ENCODE measurements at places on chromosomes 3 and 15.

DNA sequence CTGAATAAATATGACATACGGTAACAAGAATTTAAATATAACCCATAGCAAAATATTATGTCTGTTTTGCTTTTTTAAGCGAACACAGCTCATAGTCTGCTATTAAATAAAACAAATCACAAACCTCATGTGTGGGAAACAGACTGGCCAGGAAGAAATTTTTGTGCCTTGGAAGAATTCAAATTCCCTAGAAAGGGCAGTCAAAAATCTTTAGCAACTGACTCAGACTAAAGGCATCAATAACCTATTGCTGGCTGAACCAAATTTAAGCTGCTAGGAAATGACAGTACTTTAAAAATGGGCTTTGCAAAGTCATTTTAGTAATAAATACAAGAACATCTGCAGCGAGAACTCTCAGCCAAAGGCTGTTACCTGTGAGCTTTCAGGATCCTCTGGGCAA, 151.4 kb downstream of the PLD1 start:
- DNase-seq, result no peak

DNA sequence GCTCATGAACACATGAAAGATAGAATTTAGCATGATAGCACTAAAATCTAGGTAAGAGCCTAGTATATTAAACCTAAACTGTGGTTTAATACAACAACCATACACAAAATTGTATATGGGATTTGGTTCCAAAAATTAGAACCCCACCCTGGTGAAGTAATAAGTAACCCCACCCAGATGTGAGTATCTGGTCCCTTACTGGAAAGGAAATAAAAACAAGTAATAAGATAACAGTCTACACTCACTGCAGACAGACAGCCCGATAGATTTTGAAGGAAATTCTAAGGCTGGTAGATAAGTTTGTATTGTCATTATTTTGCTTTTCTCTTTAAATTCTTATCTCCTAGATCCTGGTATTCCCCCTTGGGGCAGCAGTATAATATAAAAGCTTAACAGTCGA, 184.9 kb downstream of the ZBTB20 start:
- DNase-seq, result no peak

DNA sequence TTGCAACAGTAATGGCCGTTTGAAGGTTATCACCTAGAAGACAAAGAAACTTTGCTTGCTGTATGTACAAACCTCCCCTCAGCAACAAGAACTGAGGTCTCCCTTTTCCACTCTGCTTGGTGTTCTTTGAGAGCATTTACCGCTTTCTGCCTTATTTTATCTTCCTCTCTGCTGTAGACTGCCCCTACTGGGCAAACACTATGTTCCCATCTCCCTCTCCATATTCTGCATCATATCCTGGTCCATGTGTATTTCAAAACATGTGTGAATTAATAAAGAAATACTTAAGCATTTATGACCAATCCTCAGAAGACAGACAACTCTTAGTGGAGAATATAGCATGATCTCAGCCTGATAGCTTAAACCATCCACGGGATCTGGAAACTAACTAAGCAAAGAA, 64.4 kb downstream of the ATP13A5 start:
- DNase-seq, result no peak

GRCh38 chr3:47261301-47261700, 21.3 kb downstream of the KIF9 start:
- DNase-seq, result no peak

- DNase-seq, result no peak
Observed at GRCh38 chr3:17840126-17840525, 97.7 kb upstream of the TBC1D5 start.

GRCh38 chr3:88151358-88151757, 1.6 kb downstream of the C3orf38 start:
- DNase-seq, result no peak

DNA sequence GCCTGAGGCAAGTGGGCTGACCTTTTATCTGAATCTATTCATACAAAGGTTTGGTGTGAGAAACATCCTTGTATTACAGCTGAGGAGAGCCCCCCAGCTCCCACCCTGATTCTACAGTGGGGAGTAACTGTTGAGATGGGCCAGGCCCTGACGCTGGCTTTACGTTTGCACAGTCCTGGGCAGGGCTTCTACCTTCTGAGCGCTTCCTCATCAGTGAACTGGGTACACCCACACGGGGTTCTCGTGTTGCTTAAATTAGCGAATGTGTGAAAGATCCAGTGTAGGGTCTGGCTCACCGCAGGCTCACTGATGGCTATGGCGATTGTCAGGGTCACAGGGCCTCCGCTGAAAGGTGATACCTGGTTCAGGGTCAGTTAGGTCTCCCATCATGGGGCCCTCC, 7.3 kb upstream of the GHRL start:
- DNase-seq, result no peak

- no peak for DNase-seq
Observed at GRCh38 chr3:81442758-81443456, 318.5 kb downstream of the GBE1 start.

GRCh38 chr15:93033434-93034045, 55.5 kb downstream of the RGMA start:
- DNase-seq, result no peak

- no peak for DNase-seq
Observed at GRCh38 chr3:15522016-15522415, 510 bp upstream of the COLQ start.

DNA sequence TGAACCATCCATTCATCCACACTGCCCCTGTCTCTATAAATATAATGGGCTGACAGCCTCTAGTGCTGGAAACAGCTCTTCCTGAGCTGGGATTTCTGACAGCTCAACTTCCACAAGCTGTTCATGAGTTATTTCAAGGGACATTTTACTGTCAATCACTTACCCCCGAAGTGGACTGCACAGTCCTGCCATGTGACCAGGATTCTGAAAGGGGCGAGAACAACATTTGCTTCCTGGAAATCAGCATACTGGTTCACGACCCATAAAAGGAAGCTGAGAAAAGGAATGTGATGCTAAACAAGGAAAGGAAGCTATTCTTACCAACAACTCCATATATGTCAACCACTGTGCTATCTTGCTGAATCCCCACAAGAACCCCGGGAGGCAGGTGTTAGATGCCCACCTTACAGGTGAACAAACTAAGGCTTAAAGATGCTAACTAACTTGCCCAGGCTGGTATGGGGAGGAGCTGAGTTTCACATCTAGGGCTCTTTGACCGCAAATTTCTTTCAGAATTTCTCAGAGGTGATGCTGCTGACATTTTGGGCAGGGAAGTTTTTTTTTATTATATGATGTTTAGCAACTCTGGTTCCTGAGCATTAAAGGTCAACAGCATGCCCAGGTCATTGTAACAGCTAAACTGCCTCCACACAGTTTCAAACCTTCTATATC, 16.5 kb upstream of the REC114 start:
- DNase-seq, result no peak

- no peak for DNase-seq
Observed at GRCh38 chr3:181892848-181893247, 181.1 kb downstream of the SOX2 start.

DNA sequence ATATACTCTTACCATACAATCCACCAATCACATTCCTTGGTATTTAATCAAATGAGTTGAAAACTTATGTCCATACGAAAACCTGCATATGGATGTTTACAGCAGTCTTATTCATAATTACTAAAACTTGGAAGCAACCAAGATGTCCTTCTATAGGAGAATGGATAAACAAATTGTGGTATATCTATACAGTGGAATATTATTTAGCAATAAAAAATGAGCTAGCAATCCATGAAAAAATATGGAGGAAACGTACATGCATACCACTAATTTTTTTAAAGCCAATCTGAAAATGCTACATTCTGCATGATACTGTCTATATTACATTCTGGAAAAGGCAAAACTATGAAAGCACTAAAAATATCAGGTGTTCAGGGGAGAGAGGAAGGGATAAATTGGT, 73.9 kb upstream of the LPP start:
- no peak for DNase-seq

GRCh38 chr15:35529784-35530183, 16.2 kb downstream of the DPH6 start:
- DNase-seq, result no peak

- DNase-seq, result no peak
Observed at GRCh38 chr3:72768006-72768441, 80.2 kb downstream of the SHQ1 start.

GRCh38 chr3:66195347-66195783, 25.4 kb upstream of the SLC25A26 start:
- no peak for DNase-seq

GRCh38 chr15:58039079-58040035, 26.2 kb downstream of the ALDH1A2 start:
- no peak for DNase-seq

GRCh38 chr3:52483081-52483480, 12.1 kb upstream of the STAB1 start:
- DNase-seq, result no peak

- no peak for DNase-seq
Observed at GRCh38 chr3:154188437-154188836, 67.2 kb downstream of the ARHGEF26 start.

All from activated CD4-positive, CD25-positive, alpha-beta regulatory T cell treated with anti-CD3 and anti-CD28 coated beads, Interleukin-2, amount 50 U/mL, for 16 hours (primary cell).